ENCODE measurements at places on chromosomes 13 and 19.

GRCh38 chr19:39833160-39833463, 850 bp downstream of the DYRK1B start:
- DNase-seq, result no peak

DNA sequence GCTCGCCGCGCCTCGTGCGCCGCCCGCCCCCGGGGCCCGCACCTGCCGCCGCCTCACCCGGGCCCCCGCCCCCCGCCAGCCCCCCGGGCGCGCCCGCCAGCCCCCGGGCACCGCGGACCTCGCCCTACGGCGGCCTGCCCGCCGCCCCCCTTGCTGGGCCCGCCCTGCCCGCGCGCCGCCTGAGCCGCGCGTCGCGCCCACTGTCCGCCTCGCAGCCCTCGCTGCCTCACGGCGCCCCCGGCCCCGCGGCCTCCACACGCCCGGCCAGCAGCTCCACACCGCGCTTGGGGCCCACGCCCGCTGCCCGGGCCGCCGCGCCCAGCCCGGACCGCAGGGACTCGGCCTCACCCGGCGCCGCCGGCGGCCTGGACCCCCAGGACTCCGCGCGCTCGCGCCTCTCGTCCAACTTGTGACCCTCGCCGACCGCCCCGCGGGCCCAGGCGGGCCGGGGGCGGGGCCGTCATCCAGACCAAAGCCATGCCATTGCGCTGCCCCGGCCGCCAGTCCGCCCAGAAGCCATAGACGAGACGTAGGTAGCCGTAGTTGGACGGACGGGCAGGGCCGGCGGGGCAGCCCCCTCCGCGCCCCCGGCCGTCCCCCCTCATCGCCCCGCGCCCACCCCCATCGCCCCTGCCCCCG, 17.2 kb downstream of the POLRMT start:
- DNase-seq, result no peak

GRCh38 chr13:80814541-80814940, 473.6 kb upstream of the SPRY2 start:
- no peak for DNase-seq

DNA sequence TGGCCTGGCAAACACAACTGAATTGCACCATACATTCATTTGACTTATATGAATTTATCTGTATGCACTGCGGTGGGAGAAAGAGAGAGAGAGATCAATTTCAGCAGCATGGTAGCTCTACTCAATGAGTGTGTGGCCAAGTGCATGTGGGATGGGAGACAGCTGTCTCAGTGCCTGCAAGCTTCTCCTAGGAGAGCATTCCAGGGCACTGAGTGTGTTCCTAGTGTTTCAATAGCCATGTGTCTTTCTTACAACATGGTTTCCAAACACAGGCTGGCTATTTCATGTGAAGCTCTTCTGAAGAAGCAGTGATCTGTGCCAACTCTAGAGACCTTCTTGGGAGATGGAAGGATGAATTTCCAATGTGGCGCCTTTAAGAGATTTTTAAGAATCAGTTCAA, 43.5 kb downstream of the NEK5 start:
- DNase-seq, result no peak

DNA sequence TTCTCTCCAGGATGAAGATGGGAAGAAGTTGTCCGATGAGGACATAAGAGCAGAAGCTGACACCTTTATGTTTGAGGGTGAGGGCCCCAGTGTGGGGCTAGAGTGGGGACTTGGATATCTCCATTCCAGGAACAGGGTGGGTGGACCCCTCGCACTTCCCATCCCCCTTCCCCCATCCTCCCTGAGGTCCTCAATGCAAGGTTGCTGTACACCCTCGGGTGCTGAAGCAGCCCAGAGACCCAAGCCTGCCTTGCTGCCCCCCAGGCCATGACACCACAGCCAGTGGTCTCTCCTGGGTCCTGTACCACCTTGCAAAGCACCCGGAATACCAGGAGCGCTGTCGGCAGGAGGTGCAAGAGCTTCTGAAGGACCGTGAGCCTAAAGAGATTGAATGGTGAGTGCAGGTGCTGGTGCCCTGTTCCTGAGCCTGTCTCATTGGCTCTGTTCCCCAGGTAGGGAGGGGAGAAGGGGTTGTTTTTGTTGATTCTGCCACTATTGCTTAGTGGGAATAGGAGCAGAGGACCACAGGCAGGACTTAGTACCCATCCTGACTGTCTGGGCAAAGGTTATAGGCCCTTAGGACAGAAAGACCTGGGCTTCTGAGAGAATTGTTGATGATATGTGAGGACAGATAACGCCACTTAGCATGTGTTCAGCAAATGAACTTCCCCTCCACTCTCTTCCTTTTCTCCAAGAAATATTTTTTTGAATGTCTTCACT, 12.0 kb downstream of the CYP4F3 start:
- no peak for DNase-seq

GRCh38 chr13:50910485-50910805, 854 bp downstream of the RNASEH2B start:
- no peak for DNase-seq

DNA sequence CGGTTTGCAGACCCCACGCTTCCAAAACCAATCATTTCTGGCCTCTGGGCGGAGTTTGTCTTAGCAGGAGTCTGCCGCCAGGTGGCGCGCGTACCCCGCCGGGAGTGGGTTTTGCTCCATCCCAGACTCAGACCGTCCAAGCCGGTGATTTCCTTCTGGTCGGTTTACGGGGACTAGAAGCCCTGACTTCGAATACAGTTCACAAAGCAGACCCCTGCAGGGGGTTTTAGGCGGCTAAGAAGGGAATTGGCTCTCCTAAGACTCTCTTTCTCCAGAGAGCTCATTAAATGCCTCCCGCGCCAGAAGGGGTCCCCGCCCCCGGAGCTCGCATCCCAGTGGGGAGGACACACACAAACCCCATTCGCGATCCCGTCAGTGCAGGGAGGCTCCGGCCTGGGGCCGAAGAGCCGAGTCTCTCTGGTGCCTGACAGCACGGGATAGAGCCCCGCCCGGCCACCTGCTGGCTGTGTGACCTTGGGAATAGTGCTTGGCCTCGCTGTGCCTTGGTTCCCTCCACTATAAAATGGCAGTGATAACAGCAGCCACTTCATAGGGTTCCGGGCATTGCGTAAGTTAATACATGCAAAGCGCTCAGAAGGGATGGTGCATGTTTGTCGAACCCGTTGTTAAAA, 8.6 kb upstream of the NUP62 start:
- peak; percentile 73 for DNase-seq

DNA sequence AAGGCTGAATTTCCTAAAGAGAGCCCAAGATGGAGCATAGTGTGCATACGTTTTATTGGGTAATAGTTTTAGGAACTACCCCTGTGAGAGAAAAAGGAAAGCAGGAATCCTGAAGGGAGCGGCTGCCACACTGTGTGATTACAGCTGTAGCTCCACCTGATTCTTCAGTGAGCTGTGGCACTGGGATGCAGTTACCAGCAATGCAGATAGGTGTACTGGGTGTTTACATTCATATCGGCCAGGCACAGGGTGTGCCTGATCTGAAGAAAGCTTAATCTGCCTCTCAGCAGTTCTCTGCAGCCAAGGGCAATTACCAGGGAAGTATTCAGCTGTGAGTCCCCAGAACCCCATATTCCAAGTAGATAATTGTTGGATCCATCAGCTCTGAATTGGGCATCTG, 1541.8 kb downstream of the EFNB2 start:
- DNase-seq, result no peak

- DNase-seq, result peak; percentile 36
Observed at GRCh38 chr13:52001120-52001731, 10.0 kb downstream of the ATP7B start.

DNA sequence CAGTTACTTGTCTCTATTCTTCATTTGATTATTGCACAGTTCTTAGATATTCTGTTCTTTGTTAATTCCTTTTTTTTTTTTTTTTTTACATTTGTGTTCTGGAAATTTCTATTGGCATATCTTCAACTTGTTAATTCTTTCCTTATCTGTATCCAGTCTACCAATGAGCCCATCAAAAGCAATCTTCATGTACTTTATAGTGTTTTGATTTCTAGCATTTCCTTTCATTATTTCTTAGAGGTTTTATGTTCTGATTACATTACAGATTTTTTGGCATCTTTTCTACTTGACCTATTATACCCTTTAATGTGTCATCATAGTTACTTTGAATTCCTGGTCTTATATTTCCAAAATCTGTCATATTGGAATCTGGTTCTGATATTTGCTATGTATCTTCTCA, 2194.8 kb downstream of the PCDH9 start:
- no peak for DNase-seq

DNA sequence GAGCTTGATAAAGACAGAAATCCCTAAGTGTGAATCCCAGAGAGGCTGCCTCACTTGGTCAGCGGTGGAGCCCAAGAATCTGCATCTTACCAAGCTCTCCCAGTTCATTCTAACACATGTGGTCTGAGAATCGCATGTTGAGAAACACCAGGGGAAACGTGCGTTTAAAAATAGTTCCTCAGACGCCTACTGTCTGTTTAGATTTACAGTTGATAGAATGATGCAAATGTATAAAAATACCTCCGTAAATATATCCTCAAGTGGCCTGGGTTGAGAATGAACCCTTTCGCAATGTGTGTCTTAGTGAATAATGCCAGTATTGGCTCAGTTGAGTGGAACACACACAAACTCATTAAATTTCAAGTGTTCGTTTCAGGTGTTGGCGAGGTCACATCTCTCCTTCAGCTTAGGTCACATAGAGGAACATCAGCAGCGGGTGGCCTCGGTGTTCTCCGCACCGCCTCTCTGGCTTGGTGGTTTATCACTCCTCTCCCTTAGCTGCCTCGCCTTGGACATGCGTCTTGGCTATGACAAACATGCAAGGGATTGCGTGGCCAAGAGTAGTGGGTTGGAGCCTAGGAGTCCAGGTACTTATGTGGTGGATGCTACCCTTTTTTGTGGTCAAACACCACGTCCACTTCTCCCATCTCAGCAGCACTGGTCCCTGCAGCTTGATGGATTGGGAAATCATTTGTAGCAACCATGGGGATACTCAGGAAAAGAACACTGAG, 117.6 kb upstream of the SPATA13 start:
- DNase-seq, result no peak

Measured in CD4-positive, alpha-beta T cell treated with Interleukin-1 beta for 1 hour (primary cell).